ENCODE measurements at places on chromosomes 2 and 18.

DNA sequence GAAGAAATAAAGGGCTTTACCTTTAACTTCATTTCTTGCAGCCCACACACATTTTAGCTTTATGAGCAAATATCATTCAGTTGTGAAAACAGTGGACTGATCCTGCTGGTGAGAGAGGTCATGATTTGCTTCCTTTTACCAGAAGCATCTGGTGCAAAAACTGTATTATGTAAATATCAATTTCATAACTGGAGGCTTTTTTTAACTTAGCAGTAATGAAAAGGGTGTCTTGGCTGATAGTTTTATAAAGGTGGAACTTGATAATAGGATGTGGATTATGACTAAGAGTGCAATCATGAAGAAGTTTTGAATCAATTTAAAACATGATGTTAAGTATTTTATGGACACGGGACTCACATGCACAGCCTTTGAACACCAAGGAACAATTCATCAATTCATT lies 304.4 kb downstream of the GULP1 start:
- DNase-seq, result no peak

DNA sequence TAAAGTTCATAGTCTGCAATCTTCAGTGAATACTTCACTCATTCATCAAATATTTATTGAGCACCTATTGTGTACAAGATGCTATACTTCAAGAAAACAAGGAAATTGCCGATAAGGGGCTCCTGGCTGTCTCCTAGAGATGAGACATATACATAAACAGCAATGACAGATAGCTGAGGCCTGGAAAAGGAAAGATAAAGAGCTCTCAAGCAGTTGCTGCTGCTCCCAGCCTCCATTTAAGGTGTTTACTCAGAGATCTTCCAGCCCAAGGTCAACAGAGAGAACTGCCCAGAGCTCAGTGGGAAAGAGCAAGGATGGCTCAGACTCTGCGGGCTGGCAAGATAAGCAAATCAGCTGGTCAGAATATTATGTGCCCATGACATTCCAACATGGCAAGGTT lies 3.3 kb upstream of the SLC14A2 start:
- no peak for DNase-seq

- DNase-seq, result no peak
These were observed 133.2 kb upstream of the GULP1 start for GRCh38 chr2:188158337-188159100.

GRCh38 chr2:207226243-207226642 lies 60.5 kb upstream of the KLF7 start:
- DNase-seq, result no peak

GRCh38 chr2:53018825-53019425 lies 748.7 kb upstream of the CHAC2 start:
- DNase-seq, result peak; percentile 28

GRCh38 chr2:17830053-17831034 lies 14.1 kb downstream of the MSGN1 start:
- DNase-seq, result peak; percentile 86

GRCh38 chr2:30193104-30193681 lies 38.1 kb upstream of the LBH start:
- peak; percentile 46 for DNase-seq

GRCh38 chr2:47964722-47965434 lies 58.6 kb upstream of the FBXO11 start:
- no peak for DNase-seq

DNA sequence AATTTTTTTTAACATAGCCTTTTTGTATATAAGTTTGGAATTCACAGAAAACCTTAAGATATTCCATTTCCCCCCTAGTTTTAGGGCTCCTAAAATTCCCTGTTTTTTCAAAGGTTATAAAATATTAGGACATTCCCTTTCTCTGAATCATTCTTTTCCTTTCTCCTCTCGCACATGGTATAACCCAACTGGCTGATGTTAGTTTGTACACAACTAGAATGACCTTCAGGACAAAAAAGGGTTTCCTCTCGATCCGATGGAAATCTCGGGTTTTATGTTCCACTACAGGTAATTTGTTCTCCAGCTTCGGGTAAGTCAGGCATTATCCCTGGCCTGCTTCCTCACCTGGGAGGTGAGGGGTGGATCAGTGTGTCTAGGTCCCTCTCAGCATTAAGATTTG lies 215.1 kb downstream of the LDLRAD4 start:
- no peak for DNase-seq

- DNase-seq, result peak; percentile 90
These were observed 181.4 kb downstream of the SMAD2 start for GRCh38 chr18:47748847-47749599.

DNA sequence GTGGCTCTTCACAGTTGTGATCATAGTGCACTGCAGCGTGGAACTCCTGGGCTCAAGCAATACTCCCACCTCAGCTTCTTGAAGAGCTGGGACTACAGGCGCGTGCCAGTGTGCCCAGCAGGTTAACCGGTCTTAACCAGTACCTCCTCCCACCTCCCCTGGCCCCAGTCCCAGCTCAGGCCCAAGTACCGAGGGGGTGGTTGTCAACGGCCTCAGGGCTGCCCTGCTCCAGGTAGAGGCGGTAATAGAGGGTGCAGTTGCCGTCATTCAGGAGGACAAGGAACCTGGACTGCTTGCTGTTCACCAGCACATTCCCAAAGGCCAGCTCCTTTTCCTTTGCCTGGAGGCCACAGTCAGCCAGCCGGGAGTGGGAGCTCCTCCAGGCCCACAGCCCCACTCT lies 19.7 kb downstream of the CFAP65 start:
- no peak for DNase-seq

- peak; percentile 51 for DNase-seq
These were observed 16.0 kb upstream of the ZNF532 start for GRCh38 chr18:58848685-58849084.

- no peak for DNase-seq
These were observed 674 bp downstream of the PTPN4 start for GRCh38 chr2:119760237-119760955.

- peak; percentile 59 for DNase-seq
These were observed 82.9 kb downstream of the CHRNA1 start for GRCh38 chr2:174681099-174682006.

- DNase-seq, result no peak
These were observed 285.5 kb upstream of the LRRTM4 start for GRCh38 chr2:77807531-77808215.

DNA sequence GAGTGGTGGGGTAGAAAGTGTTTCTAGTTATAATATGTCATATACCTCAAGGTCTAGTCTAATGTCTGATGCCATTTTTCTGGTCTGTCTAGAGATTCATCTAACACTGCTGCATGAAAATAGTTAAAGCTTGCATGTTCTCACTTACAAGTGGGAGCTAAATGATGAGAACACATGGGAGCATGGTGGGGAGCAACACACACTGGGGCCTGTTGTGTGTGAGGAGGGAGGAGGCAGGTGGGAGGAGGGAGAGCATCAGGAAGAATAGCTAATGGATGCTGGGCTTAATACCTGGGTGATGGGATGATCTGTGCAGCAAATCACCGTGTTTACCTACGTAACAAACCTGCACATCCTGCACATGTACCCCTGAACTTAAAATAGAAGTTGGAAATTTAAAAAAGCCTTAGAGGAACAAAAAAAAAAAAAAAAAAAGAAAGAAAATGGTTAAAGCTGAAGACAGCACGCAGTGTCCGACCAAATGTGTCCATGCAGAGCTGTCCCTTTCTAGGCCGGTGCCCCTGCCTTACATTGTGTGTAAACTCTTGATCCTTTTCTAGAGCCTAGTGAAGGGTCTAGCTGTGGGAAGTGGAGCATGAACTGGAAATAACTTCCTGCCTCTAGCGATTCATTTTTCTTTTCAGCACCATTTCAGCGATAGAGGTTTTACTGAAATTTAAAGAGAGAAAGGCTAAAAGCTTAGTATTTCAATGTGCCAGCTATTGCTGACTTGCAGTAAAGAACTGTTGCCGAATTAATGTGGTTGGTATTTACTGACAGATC lies 94.0 kb downstream of the FMNL2 start:
- no peak for DNase-seq

DNA sequence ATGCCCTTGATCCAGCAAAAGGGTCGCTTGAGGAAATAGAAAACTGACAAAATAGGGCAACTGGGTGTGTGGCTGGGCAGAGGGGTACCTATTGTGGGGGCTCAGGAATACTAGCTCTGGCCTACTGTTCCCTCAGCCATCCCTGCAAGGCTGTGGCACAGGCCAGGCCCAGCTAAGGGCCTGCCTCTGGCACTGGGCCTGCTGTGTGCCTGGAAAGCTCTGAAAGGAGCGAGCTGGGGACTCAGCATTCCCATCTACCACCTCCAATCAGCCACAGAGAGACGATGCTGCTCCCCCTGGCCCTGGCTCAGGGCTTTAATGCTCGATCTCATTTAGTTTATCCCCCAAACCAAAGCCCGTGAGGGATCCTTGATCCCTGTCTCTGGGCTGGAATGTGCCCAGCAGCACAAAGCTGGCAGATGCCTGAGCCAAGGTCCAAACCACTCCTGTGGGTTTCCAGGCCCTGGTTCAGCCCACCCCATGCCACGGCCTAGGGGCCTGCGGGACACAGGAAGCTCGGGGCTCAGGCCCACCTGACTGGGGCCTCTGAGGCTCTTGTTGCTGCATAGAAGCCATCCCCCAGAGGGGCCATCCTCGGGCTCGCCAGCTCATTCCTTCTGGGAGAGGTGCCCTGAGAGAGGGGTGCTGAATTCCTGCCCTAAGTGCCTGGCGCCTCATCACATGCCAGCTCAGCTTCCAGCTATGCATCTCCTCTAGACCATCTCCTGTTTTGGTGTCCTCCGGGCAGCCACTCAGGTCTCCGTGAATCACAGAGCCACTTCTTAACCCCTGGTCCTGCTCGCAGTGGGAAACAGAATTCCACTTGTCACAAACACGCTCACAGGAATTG lies 43.0 kb upstream of the KCNF1 start:
- peak; percentile 60 for DNase-seq

GRCh38 chr2:223247136-223247535 lies 195.1 kb downstream of the KCNE4 start:
- DNase-seq, result peak; percentile 44

DNA sequence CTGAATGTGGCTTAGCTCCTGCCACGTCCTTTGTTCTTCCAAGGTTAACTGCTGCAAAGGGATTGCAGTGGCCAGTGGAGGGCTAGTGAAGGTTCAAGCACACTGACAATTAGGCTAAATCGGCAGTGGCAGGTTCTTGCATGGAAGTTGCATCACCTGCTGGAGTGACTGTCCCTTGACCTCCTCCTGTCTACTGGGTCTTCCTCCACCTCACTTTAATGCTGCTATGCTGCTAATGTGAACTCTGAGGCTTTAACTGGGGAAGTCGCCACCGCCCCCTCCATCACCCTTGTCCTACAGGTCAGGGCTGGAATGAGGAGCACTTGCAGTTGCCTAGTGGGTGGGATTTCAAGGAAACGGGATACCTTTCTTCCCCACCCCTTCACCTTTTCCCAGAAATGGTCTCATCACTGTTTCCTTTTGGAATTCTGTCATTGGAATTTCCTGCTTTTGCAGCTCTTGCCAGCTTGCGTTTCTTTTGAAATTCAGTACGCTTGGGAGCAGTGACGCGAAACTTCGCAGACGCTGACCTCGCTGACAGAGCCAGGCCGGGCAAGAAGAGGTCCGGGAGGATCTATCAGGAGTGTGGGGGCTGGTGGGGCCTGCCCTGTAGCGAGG lies 150.3 kb downstream of the SH3RF3 start:
- no peak for DNase-seq

- peak; percentile 52 for DNase-seq
These were observed 181.7 kb upstream of the SIX3 start for GRCh38 chr2:44759823-44760222.

DNA sequence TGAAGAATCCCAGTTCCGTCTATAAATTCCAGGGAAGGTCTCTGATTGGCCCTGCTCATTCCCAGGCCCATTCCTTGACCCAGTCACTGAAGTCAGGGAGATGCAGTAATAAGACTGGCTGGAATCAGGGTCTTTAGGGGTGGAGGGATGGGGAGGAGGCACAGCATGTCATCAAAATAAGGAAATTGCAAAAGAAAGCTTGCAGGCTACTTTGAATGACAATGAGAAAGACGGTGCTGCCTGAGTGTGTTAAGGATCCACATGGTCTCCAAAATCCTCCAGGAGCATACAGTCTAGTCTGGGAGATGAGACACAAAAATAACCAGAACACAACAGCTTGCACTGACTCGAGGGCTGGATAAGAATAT lies 2.0 kb upstream of the DES start:
- no peak for DNase-seq

GRCh38 chr2:188050726-188051125 lies 240.9 kb upstream of the GULP1 start:
- DNase-seq, result peak; percentile 55

DNA sequence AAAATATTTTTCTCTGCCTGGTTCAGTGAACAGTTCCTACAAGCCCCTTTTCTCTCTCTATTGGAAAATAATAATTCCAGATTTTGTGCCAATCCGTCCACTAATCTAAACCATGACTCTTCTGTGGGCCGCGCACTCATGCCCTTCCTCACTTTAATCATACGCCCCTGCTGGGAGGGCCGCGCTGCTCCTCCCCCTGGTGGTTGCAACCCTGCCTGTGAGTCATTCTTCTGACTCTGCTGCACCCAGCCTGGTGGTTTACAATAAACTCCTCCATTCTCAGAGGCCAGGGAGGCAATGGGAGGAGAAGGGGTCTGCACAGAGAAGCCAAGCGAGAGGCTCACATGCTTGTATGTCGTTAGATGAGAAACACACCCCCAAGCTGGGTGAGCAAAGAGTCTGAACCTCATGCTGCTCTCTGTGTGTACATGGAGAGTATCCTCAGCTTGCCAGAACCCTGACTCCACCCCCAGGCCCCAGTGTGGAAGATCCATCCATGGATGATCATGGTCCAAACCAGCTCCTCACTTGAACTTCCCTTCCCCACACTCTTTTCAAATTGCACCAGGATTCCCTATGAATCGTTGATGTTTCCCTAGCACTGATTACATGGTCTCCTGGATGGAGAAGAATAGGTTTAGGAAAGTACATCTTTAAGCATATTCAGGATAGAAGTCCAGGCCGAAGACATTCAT lies 228.9 kb downstream of the ANKRD30B start:
- DNase-seq, result no peak

DNA sequence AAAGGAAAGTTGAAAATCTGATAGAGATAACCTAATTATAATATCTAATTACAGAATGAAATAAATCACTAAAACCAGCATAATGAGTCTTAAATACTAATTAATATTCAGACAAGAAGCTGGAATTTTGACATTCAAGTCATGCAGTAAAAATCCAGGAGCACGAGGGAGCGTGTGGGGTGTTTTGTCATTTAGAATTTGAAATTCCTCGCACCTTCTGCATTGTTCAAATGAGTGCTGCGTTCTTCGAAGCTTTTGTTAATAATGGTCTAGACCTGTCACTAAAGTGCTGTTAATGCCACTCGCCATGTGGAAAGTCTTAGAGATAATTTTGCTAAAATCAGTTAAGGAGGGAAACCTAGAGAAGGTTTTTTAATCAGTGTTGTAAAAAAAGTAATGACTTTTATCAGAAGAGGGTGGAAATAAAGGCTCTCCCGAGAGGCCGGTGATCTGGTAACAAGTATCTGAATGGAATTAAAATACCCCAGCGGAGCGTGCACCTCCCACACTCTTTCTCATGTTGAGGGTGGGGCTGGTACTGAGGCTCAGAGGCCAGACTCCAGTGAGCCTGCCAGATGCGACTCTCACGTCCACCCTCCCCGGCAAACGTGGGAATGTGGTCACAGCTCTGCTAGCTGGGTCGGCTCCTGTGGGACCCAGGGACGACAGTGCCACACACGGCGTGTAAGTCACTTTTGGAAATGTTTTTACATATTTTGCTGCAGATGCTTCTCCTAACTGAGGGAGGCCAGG lies 69.4 kb upstream of the MYT1L start:
- DNase-seq, result no peak

- peak; percentile 81 for DNase-seq
These were observed at the start of gene GALNT13 for GRCh38 chr2:153871231-153872221. Gene GALNT13, plus strand, starts transcription at chr2:153871922.

- DNase-seq, result peak; percentile 26
These were observed 1407.0 kb upstream of the CELF4 start for GRCh38 chr18:38972571-38972970.

- no peak for DNase-seq
These were observed 358 bp downstream of the USP37 start for GRCh38 chr2:218567797-218568189.

All from astrocyte of the hippocampus (primary cell).